D341Med (cell line): ENCODE measurements at places on chromosomes 11 and 22.

GRCh38 chr11:121309688-121310087 is 17.1 kb downstream of the SC5D start:
- no peak for DNase-seq

DNA sequence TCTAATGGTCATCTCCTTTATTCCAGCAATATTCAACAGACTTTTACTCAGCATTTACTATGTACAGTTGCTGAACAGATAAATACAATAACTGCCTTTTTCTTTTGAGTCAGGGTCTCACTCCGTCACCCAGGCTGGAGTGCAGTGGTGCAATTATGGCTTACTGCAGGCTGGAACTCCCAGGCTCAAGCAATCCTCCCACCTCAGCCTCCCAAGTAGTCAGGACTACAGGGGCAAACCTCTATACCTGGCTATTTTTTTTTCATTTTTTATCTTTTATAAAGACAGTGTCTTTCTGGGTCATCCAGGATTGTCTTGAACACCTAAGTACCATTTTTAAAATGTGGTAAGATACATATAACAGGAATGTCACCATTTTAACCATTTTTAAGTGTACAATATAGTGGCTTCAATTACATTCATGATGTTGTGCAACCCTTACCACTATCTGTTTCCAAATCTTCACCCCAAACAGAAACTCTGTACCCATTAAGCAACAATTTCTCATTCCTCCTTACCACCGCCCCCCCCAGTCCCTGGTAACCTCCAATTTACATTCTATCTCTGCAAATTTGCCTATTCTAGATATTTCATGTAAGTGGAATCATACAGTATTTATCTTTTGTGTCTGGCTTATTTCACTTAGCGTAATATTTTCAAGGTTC is 67.8 kb downstream of the MIAT start:
- DNase-seq, result no peak

DNA sequence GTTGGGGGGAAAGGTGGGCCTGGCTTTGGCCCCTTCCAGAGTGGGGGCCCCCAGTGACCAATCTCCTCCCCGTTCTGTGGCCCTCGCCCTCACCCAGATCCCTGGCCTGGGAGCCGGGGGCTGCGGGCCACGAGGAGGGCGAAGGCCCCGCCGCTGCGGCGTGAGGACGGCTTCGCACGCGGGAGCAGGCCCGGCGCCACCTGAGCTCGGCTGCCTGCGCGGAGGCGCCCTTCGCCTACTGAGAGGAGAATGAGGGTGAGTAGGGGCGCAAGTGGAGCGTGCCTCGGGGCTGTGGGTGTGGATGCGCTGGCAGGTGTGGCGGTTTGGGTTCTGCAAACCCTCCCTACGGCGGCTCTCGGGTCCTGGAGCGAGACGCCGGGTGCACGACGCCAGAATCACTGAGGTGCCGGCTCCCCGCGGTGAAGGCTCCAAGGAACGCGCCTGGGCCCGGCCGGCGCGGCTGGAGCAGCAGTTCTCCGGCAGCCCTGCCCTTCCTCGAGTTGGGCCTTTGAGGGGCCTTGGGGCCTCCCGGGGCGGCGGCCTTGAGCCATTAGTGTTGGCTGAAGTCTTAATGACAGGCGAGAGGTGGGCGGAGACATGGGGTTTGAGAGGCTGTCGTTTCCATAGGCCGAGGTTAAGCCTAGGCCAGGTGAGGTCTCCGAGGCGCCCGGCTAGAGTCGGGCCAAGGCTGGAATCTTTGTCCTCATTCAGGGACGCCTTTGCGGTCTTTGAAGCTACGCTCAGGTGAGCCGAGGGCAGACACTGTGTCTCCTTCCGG is 65.3 kb downstream of the CTTN start:
- no peak for DNase-seq

- no peak for DNase-seq
These were observed 32.9 kb upstream of the SMIM38 start for GRCh38 chr11:69122630-69123431.

DNA sequence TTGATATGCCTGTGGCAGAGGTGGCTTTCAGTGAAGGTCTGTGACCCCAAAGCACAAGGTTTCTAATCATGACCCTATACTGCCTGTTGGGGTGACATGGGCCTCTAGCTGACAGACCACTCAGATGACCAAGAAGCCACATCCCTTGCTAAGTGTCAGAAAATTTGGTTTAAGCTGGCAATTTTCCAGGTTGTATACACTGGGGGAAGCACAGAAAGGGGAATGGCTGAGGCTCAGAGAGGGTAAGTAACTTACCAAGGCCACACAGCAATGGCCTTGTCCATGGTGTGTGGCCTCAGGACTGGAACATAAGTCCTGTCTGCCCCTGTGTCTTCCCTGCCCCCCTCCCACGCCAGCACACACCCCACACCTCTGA is 66.9 kb upstream of the PRDM11 start:
- no peak for DNase-seq

GRCh38 chr11:119520400-119520799 is 97.4 kb upstream of the THY1 start:
- DNase-seq, result no peak

DNA sequence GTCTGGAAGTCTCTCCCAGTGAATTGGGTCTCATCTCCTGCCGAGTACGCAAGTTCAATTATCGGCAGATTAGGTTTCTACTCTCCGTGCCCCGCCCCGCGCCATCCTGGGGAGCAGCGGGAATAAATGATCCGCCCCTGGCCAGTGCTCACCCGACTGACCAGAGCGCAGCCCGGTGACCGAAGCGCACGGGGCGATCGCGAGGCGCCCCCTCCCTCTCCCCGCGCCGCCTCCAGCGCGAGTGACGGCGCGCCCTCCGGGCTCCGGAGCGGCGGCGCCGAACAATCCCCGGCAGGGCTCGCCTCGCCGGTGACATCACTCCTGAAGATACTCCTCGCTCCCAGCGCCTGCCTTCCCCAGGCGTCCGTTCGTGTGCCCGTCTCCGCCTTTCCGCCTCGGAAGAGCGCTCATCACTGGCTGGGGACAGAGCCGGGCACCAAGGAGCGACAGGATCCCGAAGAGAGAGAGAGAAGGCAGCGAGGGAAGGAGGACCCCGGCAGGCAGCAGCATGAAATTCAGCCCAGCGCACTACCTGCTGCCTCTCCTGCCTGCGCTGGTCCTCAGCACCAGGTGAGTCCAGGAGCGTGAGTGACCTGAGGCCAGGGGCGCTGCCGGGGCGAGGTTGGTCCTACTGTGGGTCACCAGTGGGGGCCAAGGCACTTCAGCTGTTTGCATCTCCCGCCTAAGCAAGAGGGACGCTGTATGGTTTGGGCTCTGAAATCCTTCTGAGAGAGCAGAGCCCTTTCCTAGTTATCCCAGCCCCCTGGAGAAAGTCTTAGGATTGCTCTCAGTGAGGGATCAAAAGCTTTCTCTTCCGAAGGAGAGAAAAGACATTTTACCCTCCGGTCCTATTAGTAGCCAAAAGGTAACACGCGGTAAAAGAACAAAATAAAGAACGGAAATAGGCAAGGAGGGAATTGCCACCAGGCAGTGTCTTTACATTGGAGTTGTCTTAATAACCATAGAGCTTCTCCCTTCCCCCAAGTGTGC is at the start of gene LUZP2:
Gene LUZP2 (plus strand): TSS at position 318 of the 990 bp plus-strand sequence.
- DNase-seq, result peak; percentile 59
